Thyroid gland (tissue), 4 donors: ENCODE measurements at places on chromosomes 11 and 22. TPM values are rescaled to one million over a fixed set of nuclear protein-coding genes. Genes with fewer than 3 reads are reported as not detected.

Gene SHISAL1
- total RNA-seq = 0.54 TPM

Gene MUC15
- 144 TPM for total RNA-seq

Gene GUCY1A2
- 1.4 TPM for total RNA-seq

Gene PLAAT3
- total RNA-seq = 76.1 TPM

- no peaks in the 10 kb centered on the region for H3K27me3 ChIP-seq
- no peak overlapping the region for H3K27ac ChIP-seq
- H3K36me3 ChIP-seq = no peaks in the 10 kb centered on the region
- no peak overlapping the region for H3K4me3 ChIP-seq
- H3K4me1 ChIP-seq = no peaks in the 10 kb centered on the region
These were observed 2413.8 kb upstream of the RAG2 start for GRCh38 chr11:39011797-39012196.

GRCh38 chr22:17145021-17145680, 13.9 kb downstream of the HDHD5 start:
- no peaks in the 10 kb centered on the region for H3K4me1 ChIP-seq
- no peak overlapping the region for H3K4me3 ChIP-seq
- H3K36me3 ChIP-seq = peaks cover 12% of the 10 kb centered on the region
- DNase-seq = no peak
- H3K27ac ChIP-seq = no peak overlapping the region

DNA sequence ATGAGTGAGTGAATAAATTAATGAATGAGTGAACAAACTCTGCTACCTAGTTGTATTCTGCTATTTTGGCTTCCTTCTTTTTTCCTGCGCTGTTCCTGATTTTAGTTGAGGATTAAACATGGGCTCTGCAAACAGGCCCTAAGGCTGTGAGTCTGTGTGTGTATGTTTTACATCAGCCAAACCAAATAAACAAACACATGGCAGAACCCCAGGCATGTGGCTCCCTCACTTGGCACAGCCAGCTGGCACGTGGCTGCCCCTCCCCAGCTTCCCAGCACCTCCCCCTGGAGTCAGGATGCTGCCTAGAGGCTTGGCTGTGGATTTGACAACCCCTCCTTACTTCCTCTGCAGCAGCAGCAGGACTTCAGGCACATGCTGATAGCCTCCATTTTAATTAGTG, 593.2 kb downstream of the INSC start:
- H3K4me1 ChIP-seq = peaks cover 29% of the 10 kb centered on the region
- no peaks in the 10 kb centered on the region for H3K27me3 ChIP-seq
- no peak overlapping the region for H3K4me3 ChIP-seq
- peak; percentile 61 for DNase-seq
- no peak overlapping the region for H3K27ac ChIP-seq
- no peaks in the 10 kb centered on the region for H3K36me3 ChIP-seq

- H3K27ac ChIP-seq = no peak overlapping the region
- DNase-seq = no peak
- no peaks in the 10 kb centered on the region for H3K27me3 ChIP-seq
- peaks cover 45% of the 10 kb centered on the region for H3K36me3 ChIP-seq
- no peak overlapping the region for H3K4me3 ChIP-seq
- no peaks in the 10 kb centered on the region for H3K4me1 ChIP-seq
These were observed 20.6 kb upstream of the RPS13 start for GRCh38 chr11:17098038-17098437.

DNA sequence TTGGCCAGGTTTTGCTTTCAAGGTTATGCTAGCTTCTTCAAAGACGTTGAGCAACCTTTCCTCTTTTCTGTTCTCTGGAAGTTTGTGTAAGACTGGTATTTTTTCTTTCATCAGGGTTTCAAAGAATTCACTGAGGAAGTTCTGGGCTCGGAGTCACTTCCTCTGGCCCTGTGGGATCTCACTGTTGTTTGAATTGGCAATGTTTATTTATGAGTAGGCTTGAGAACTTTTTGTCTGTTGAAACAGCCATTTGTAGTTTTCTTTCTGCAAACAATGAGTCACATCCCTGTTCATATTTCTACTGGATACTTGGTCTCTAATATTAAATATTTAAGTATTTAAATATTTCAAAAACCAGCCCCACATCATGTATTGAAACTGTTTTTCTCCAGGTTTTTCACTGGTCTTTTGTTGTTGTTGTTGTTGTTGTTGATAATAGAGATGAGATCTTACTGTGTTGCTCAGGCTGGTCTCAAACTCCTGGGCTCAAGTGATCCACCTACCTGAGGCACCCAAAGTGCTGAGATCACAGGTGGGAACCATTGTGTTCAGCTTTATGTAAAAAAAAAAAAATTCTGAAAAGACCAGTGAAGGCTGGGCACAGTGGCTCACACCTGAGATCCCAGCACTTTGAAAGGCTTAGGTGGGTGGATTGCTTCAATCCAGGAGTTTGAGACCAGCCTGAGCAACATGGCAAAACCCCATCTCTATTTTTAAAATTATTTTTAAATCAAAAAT, 26.9 kb downstream of the SUSD2 start:
- no peak overlapping the region for H3K4me3 ChIP-seq
- peak; percentile 67 for DNase-seq
- H3K36me3 ChIP-seq = no peaks in the 10 kb centered on the region

DNA sequence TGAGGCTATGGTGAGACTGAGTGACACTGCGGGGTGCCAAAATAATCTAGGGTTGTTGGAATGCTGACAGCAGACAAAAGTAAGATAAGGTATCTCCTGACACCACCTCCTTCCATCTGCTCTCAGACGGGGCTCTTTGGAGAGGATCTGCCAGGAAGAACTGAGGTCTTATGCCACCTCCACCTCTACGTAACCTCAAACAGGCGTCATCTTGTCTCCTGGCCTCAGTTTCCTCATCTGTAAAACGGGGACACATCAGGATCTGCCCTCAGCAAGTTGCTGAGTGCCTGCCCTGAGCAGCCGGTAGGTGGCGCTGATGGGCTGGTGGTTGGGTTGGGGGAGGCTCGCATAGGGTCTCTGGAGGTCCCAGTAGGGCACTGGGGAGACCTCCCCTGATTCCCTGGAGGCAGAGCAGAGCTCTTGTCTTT, 1.7 kb upstream of the MYEOV start:
- H3K4me1 ChIP-seq = peaks cover 20% of the 10 kb centered on the region
- H3K4me3 ChIP-seq = no peak overlapping the region
- H3K27me3 ChIP-seq = no peaks in the 10 kb centered on the region

DNA sequence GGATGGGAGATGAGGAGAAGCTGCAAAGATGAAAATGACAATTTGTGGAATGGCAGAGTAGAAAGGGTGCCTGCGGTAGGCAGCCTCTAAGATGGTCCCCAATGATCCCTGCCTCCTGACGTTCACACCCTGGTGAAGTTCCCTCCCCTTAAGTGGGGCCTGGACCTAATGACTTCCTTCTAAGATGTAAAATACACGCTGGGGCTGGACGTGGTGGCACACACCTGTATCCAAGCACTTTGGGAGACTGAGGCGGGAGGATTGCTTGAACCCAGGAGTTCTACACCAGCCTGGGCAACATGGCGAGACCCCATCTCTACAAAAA, 60.7 kb upstream of the CREB3L1 start:
- no peaks in the 10 kb centered on the region for H3K4me1 ChIP-seq
- H3K4me3 ChIP-seq = no peak overlapping the region

DNA sequence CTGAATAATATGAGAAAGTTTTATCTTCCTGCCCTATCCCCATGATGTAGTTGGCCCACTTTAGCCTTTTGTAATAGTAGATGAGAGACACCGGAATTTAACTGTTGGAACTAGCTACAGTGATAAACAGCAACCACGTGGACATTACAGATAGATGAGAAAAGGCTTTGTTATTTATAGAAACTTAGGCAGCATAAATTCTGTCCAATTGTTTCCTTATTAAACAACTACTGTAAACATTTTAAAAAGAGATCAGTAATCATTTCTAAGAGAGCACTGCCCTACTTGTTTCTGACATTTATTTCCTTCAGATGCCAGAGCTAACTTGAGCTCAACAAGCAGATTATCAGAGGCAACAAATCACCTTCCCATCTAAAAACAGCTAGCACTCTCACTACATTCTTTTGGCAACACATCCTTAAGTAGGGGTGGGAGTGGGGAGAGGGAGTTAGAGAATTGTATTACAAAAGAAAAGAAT, 63.1 kb downstream of the SOX6 start:
- H3K4me1 ChIP-seq = no peaks in the 10 kb centered on the region
- no peaks in the 10 kb centered on the region for H3K27me3 ChIP-seq
- no peaks in the 10 kb centered on the region for H3K36me3 ChIP-seq
- no peak for DNase-seq

DNA sequence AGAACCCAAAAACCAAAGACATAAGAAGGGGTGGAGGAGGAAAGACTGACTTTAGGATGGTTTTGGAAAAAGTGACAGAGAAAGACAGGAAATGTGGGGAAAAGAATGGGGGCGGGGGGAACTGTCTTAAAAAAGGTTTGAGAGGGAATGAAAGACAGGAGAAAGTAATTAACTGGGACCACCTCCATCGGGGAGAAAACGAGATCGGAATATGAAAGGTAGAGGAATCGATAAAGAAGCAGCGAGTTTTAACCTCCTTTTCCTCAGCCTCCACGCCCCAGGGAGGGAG, 524 bp downstream of the MTMR2 start:
- H3K4me1 ChIP-seq = peaks cover 10% of the 10 kb centered on the region
- no peak for DNase-seq
- peak overlapping the region; percentile 97 for H3K27ac ChIP-seq
- no peaks in the 10 kb centered on the region for H3K27me3 ChIP-seq
- peak overlapping the region; percentile 81 for H3K4me3 ChIP-seq
